Activated naive CD4-positive, alpha-beta T cell treated with anti-CD3 and anti-CD28 coated beads for 36 hours (primary cell): ENCODE measurements at places on chromosomes 4 and X. TPM values are rescaled to one million over a fixed set of nuclear protein-coding genes. Genes with fewer than 3 reads are reported as not detected.

- peaks cover 11% of the 10 kb centered on the region for H3K4me1 ChIP-seq
- no peaks in the 10 kb centered on the region for H3K27me3 ChIP-seq
- no peak for DNase-seq
- H3K4me3 ChIP-seq, result no peak overlapping the region
Measured at GRCh38 chr4:152038238-152038637, 277.4 kb upstream of the GATB start.

The PITX2 gene
- total RNA-seq, result not detected

GRCh38 chr4:2932321-2932950 is 30.8 kb downstream of the NOP14 start:
- peaks cover 25% of the 10 kb centered on the region for H3K36me3 ChIP-seq
- peak overlapping the region; percentile 85 for H3K4me3 ChIP-seq
- H3K27me3 ChIP-seq, result no peaks in the 10 kb centered on the region
- peak overlapping the region; percentile 89 for H3K27ac ChIP-seq
- H3K4me1 ChIP-seq, result peaks cover 41% of the 10 kb centered on the region

- peaks cover 6% of the 10 kb centered on the region for H3K27me3 ChIP-seq
- no peaks in the 10 kb centered on the region for H3K4me1 ChIP-seq
- H3K4me3 ChIP-seq, result no peak overlapping the region
- no peaks in the 10 kb centered on the region for H3K36me3 ChIP-seq
Measured at GRCh38 chr4:169854090-169854489, 96.3 kb upstream of the HPF1 start.

DNA sequence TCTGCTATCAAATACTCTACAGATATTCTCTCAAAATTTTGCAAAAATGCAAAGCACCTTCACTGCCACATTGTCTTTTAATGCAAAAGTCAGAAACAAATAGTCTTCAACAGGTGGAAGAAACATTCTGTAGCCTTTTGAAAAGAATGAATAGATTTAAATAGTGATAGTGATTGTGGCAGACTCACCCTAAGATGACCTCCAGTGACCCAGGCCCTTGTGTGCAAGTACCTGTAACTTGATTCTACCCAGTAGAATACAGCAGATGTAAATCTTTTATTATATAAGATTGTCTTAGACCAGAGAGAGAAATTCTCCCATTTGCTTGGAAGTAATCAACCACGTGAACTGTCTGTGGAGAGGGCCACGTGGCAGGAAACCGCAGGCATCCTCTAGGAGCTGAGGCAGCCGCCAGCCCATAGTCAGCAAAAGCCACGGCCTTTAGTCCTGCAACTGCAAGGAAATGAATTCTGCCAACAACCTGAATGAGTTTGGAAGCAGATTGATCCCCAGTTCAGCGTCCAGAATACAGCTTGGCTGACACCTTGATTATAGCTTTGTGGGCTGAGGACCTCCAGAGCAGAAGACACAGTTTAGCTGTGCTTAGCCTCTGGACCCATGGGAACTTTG is 272.5 kb downstream of the ARHGAP10 start:
- H3K4me3 ChIP-seq, result no peak overlapping the region
- H3K4me1 ChIP-seq, result no peaks in the 10 kb centered on the region
- no peaks in the 10 kb centered on the region for H3K27me3 ChIP-seq
- no peak overlapping the region for H3K27ac ChIP-seq
- peaks cover 5% of the 10 kb centered on the region for H3K36me3 ChIP-seq

DNA sequence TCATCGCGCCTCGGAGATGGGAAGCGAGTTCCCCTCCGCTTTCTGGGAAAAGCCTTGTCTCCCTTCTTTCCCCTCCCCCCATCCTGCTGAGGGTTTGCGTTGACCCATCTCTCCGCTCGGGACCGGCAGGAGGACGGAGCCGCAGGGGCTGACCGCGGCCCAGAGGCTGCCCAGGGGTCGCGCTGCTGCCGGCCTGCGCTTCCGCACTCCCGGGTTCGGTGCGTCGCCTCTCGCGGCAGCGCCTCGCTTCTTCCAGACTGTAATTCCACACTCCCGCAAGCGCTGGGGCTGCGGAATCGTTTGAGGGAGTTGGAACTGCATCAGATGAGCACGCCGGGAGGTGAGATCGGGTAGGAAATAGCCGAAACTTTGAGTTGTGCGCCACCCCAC is 88.3 kb downstream of the BCOR start:
- H3K4me3 ChIP-seq, result peak overlapping the region; percentile 14
- DNase-seq, result no peak
- peaks cover 34% of the 10 kb centered on the region for H3K4me1 ChIP-seq
- H3K27me3 ChIP-seq, result peaks cover 41% of the 10 kb centered on the region

The ADH4 gene
- not detected for total RNA-seq

GRCh38 chr4:188976644-188977115 is 837.4 kb downstream of the TRIML1 start:
- no peak overlapping the region for H3K4me3 ChIP-seq
- no peaks in the 10 kb centered on the region for H3K4me1 ChIP-seq
- H3K36me3 ChIP-seq, result no peaks in the 10 kb centered on the region
- no peak overlapping the region for H3K27ac ChIP-seq
- no peaks in the 10 kb centered on the region for H3K27me3 ChIP-seq

The CCDC160 gene
- not detected for total RNA-seq

- H3K4me1 ChIP-seq, result no peaks in the 10 kb centered on the region
- no peaks in the 10 kb centered on the region for H3K36me3 ChIP-seq
- H3K27ac ChIP-seq, result no peak overlapping the region
- DNase-seq, result no peak
- H3K4me3 ChIP-seq, result no peak overlapping the region
- no peaks in the 10 kb centered on the region for H3K27me3 ChIP-seq
Measured at GRCh38 chr4:181933471-181933870, 309.7 kb upstream of the TENM3 start.

The PSAPL1 gene
- total RNA-seq, result not detected

The FDCSP gene
- total RNA-seq, result not detected

DNA sequence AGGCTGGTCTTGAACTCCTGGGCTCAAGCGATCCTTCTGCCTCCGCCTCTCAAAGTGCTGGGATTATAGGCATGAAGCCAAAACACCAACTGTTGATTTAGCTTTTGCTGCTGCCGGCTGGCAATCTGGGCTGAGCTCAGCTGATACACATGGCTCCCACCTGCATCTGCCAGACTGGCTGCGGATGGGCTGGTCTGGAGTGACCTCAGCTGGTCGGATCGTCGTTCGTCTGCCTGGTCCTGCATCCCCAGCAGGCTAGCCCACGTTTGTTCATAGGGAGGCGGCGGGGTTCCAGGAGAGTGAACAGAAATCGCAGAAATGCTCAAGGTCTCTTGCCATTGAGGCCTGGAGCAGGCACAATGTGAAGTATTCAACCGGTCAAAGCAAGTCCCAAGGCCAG is 74.4 kb upstream of the DDX3X start:
- no peak overlapping the region for H3K27ac ChIP-seq
- H3K27me3 ChIP-seq, result no peaks in the 10 kb centered on the region
- H3K4me1 ChIP-seq, result no peaks in the 10 kb centered on the region
- no peak overlapping the region for H3K4me3 ChIP-seq

DNA sequence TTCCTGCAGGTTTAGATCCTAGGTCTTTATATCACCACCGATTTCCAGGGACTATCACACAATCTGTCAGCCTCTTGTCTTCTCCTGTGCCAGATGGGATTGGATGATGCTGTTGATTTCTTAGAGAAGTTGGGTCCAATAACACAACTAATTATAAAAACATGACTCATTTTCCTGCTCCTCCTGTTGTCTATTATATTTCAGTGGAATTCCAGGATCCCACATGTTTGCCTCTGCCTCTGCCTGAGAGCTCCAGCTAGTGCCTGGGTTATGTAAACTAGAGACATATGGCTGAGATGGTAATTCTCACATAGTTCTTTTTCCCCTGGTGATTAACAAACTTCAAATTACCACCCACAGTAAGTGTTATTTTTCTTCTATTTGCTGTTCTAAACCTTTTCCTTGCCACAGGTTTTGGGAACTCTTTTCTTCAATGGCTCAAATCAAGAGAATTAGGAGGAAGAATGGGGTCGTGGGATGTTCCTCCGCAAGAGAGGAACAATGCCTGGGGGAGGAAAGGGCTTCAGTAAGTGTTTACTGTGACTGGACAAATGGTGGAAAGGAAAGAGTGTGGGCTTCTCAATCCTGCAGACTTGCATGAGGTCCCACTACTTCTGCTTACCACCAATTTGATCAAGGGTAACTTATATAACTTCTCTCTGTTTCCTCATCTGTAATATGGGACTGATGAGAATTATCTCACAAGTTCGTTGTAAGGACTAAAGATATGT is 3.4 kb upstream of the HOPX start:
- no peaks in the 10 kb centered on the region for H3K36me3 ChIP-seq
- H3K27me3 ChIP-seq, result peaks cover 37% of the 10 kb centered on the region
- H3K4me1 ChIP-seq, result peaks cover 23% of the 10 kb centered on the region
- H3K27ac ChIP-seq, result no peak overlapping the region

- H3K27ac ChIP-seq, result peak overlapping the region; percentile 16
- H3K36me3 ChIP-seq, result no peaks in the 10 kb centered on the region
- no peak overlapping the region for H3K4me3 ChIP-seq
- peaks cover 34% of the 10 kb centered on the region for H3K4me1 ChIP-seq
- H3K27me3 ChIP-seq, result no peaks in the 10 kb centered on the region
Measured at GRCh38 chrX:39438603-39439602, 637.6 kb downstream of the MID1IP1 start.

DNA sequence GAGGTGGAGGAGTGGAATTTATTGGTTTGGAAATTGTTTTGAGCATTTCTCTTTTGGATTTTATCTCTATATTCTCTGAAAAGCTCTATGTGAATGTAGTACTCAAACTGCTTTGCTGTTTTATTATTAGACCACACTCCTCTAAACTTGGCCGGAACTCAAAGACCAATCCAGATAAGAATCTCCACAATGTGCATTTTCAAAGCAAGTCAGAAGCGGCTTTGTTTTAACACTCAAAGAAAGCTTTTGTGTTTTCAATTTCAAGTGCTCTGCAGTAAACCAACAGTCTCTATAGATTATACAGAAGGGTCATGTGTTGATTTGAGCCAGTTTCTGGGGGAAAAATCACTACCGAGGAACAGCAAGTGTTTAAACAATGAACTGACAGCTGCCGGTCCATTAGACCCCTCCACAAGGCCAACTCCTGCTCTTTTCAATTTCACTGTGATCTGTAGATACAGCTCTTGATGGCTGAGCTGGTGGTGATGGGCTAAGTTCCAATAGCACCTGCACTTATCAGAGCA is 79.4 kb downstream of the FTHL17 start:
- no peaks in the 10 kb centered on the region for H3K27me3 ChIP-seq
- H3K27ac ChIP-seq, result no peak overlapping the region
- no peak overlapping the region for H3K4me3 ChIP-seq

The MID1 gene
- total RNA-seq, result 1.2 TPM

DNA sequence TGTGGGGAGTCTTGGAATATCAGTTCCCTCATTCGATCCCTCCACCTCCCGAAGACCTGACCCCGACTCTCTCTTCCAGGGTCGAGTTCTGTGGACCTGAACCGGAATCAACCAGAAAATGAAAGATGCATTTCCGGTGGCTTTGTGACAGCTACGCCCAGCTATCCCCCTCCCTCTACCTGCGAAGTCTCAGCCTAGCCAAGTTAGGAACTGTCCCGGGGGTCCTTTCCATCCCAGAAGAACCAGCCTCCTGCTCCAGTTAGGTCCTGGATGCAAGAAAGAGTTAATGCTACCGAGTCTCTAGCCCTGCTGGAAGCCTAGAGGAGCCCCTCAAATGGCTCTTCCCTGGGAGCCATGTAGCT is 13.4 kb upstream of the ETDC start:
- no peak for DNase-seq
- no peaks in the 10 kb centered on the region for H3K27me3 ChIP-seq
- peaks cover 16% of the 10 kb centered on the region for H3K4me1 ChIP-seq
- peak overlapping the region; percentile 85 for H3K4me3 ChIP-seq
- peak overlapping the region; percentile 83 for H3K27ac ChIP-seq
- peaks cover 17% of the 10 kb centered on the region for H3K36me3 ChIP-seq

DNA sequence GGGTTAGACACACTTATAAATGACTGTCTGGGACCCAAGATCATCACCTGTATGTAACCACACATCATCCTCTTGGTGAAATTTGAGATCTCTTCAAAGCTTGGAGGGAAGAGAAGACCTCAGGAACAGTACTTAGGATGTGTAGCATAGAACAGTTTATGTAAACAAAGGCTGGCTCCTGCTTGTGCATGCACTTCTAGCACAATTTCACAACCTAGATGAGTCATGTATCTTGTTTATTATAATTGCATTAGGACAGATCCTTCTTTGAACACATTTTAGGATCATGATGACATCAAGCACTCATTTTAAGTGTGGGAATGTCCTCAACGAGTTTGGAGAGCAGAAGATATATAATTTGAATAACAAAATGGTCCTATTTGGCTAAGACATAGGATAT is 26.3 kb upstream of the ZMAT1 start:
- H3K4me1 ChIP-seq, result no peaks in the 10 kb centered on the region
- H3K27ac ChIP-seq, result no peak overlapping the region
- H3K27me3 ChIP-seq, result no peaks in the 10 kb centered on the region
- DNase-seq, result no peak
- no peak overlapping the region for H3K4me3 ChIP-seq

The DUSP9 gene
- 0.36 TPM for total RNA-seq

The TAF7L gene
- not detected for total RNA-seq

DNA sequence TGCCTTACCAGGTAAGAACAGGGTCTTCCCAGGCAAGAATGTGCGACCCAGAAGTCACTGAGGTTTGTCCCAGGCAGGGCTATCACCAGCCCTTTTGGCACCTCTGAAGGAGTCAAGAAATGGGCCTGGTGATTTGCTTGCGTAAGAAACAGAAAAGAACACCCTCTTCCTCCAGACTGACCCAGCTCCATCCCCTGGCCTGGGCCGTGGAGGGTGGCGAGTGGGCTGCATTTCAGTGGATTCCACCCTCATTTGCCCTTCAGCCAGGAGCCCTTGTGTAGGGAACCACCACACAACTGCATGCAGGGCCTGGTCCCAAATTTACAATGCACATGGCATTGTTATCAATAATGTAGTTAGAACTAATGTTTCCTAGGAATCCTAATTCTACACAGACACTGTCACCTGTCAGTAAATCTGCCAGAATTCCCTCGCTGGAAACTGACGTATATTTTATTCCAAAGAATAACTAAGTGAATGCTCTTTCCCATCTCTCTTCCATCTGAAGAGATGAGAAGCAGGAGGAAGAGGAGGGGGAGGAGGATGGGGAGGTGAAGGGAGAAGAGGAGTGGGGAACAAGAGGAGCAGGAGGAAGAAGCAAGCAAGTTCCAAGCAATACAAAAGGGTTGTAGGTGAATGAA is 46.6 kb downstream of the TSPAN5 start:
- no peak for DNase-seq
- H3K36me3 ChIP-seq, result no peaks in the 10 kb centered on the region
- H3K27ac ChIP-seq, result no peak overlapping the region
- H3K4me1 ChIP-seq, result peaks cover 42% of the 10 kb centered on the region
- no peaks in the 10 kb centered on the region for H3K27me3 ChIP-seq

The PLP1 gene
- not detected for total RNA-seq

The USP26 gene
- not detected for total RNA-seq

GRCh38 chr4:7880683-7881082 is 59.0 kb downstream of the AFAP1 start:
- H3K4me3 ChIP-seq, result no peak overlapping the region
- no peak overlapping the region for H3K27ac ChIP-seq
- H3K27me3 ChIP-seq, result no peaks in the 10 kb centered on the region

GRCh38 chr4:147160908-147161513 is 215.3 kb upstream of the TTC29 start:
- DNase-seq, result peak; percentile 18
- no peaks in the 10 kb centered on the region for H3K36me3 ChIP-seq
- H3K4me1 ChIP-seq, result peaks cover 2% of the 10 kb centered on the region
- H3K4me3 ChIP-seq, result no peak overlapping the region
- H3K27ac ChIP-seq, result no peak overlapping the region

The RAB41 gene
- not detected for total RNA-seq

GRCh38 chr4:105613306-105613705 is 60.9 kb downstream of the ARHGEF38 start:
- DNase-seq, result no peak
- peaks cover 7% of the 10 kb centered on the region for H3K27me3 ChIP-seq
- H3K4me3 ChIP-seq, result no peak overlapping the region

The RRH gene
- not detected for total RNA-seq

The GATA1 gene
- not detected for total RNA-seq

The KIAA1210 gene
- total RNA-seq, result not detected

The SLC7A11 gene
- total RNA-seq, result 3.4 TPM
